Stimulated activated CD8-positive, alpha-beta memory T cell treated with anti-CD3 and anti-CD28 coated beads, Interleukin-4, amount 100 ng/mL, for 1 hour (primary cell): ENCODE measurements at places on chromosomes 7 and 10.

DNA sequence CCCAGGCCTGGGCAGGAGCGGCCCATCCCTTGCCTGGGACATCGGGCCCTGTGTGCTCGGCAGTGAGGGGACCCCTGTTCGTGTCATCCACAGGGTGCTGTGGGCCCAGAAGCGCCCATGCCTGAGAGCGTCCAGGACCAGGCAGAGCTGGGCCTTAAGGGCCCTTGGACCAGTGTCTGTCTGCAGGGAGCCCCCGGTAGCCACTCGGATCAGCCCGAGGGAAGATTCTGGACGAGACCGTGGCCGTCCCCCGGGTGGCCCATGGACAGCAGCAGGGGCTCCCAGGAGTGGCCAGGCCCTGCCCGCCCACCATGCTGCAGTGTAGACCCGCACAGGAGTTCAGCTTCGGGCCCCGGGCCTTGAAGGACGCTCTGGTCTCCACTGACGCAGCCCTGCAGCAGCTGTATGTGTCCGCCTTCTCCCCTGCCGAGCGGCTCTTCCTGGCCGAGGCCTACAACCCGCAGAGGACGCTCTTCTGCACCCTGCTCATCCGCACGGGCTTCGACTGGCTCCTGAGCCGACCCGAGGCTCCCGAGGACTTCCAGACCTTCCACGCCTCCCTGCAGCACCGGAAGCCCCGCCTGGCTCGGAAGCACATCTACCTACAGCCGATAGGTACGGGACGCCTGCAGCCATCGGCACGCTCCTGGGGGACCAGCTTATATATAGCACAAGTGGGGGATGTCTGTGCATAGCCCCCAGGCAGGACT lies 12.3 kb downstream of the AMZ1 start:
- no peak for DNase-seq

DNA sequence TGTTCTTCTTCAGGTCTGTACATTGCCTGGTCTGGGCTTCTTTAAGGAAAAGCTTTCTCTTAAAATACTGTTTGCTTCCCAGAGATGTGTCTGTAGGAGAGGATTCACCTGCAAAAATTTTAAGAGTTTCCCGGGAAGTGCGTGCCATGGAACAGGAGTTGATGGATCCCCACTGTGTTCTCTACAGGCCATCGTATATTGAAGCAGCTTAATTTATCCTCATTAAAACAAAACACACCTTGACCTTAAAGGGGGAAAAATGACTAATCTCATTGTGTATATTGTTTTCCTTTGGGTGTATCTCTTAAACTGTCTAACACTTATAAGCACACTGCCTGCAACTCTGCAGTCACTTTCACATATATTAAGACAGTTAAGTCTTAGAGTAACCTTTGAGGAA lies 111.4 kb downstream of the ST7 start:
- DNase-seq: no peak

- DNase-seq: no peak
Observed at GRCh38 chr7:157150882-157151281, 12.2 kb downstream of the UBE3C start.

GRCh38 chr7:48078470-48078869 lies 10.6 kb upstream of the UPP1 start:
- DNase-seq: no peak

GRCh38 chr10:70381471-70382421 lies 679 bp downstream of the LRRC20 start:
- DNase-seq: no peak

DNA sequence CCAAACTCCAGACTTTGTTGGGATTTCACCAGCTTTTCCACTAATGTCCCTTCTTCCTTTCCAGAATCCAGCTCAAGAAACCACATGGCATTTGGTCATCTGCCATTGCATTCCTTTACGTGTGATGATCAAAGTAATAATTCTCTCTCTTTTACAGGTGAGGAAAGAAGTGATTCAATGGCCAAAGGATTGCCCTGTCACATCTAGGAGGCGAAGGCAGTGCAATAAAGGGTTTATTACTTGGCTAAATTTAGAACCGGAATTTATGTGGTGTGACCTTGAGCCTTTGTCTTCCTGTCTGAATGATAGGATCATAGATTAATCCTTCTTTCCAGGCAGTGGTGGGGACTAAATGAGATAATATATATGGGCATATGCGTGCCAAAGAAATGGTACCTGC lies 58.3 kb upstream of the COBL start:
- no peak for DNase-seq

GRCh38 chr10:31830887-31831286 lies 97.7 kb downstream of the ARHGAP12 start:
- DNase-seq: no peak

- DNase-seq: no peak
Observed at GRCh38 chr10:14748441-14748840, 26.3 kb downstream of the FAM107B start.

- no peak for DNase-seq
Observed at GRCh38 chr10:75098902-75099673, 12.4 kb upstream of the SAMD8 start.

DNA sequence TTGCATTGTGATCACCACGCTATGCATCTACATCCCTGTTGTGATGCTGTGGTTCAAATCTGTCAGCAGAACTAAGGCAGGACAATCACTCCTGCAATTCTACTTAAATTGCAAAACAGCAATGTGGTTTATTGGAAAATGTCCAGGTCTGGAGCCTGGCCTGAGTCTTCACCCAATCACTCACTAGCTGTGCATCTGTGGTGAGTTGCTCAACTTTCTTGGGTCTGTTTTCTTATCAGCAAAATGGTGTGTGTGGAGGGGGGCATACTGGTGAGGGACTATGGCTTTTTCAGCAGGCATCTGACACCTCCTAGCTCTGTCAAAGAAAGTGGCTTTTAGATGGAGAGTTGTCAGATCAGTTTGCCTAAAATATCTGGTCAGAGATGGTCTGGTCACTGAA lies 108.3 kb upstream of the FEZF1 start:
- DNase-seq: no peak

DNA sequence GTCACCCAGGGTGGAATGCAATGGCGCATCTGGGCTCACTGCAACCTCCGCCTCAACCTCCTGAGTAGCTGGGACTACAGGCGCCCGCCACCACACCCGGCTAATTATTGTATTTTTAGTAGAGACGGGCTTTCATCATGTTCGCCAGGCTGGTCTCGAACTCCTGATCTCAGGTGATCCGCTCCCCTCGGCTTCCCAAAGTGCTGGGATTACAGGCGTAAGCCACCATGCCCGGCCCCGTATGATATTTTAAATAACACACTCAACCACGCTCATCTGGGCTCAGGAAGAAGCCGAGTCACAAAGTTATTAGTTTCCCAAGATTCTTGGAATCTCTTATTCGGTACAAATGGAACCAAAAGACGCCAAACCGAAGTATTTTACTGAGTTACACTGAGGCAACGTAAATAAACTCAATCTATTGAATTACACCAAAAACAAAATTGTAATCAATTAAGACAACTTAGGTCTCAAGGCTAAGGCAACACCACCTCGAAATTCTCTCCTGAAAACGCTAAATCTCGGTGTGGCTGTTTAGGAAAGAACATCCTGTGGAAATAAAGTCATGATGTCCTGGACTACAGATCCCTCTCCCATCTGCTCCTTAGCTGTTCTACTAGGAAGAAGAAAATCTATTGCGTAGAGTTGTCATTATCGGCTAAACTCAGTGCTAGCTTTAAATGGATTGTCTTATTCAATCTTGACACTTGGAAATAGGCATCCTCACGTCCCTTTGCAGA lies 910 bp downstream of the ARHGAP19 start:
- DNase-seq: no peak

DNA sequence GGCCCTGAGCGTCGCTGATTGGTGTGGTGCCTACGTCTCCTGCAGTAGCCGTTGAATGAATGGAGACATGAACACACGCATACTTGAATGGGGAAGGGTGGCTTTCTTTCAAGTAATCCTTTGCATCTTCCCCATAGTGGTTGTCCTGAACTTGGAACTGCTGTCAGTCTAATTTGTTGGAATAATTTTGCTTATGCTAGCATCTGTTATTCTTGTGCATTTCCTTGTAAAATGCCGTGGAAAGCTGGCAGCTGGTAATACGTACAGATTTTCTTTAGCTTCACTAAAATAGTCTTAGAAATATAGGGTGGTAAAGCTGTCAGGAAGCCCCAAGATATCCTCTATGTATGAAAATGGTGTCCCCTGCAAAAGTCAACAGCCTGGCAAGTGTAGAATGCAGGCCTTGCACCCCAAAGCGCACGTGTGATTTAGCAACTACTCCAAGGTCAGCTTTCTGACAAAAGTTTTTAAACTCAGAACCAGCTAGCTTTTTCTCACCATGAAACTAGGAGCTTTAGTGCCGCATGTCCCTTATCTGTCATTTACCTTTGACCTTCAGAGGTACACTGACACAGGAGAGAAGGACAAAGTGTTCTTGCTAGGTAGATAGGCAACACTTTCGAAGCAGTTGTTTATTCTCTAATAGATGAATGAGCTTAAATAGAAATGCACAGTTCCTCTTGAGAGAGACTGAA lies 70.8 kb downstream of the RBM33 start:
- DNase-seq: no peak

DNA sequence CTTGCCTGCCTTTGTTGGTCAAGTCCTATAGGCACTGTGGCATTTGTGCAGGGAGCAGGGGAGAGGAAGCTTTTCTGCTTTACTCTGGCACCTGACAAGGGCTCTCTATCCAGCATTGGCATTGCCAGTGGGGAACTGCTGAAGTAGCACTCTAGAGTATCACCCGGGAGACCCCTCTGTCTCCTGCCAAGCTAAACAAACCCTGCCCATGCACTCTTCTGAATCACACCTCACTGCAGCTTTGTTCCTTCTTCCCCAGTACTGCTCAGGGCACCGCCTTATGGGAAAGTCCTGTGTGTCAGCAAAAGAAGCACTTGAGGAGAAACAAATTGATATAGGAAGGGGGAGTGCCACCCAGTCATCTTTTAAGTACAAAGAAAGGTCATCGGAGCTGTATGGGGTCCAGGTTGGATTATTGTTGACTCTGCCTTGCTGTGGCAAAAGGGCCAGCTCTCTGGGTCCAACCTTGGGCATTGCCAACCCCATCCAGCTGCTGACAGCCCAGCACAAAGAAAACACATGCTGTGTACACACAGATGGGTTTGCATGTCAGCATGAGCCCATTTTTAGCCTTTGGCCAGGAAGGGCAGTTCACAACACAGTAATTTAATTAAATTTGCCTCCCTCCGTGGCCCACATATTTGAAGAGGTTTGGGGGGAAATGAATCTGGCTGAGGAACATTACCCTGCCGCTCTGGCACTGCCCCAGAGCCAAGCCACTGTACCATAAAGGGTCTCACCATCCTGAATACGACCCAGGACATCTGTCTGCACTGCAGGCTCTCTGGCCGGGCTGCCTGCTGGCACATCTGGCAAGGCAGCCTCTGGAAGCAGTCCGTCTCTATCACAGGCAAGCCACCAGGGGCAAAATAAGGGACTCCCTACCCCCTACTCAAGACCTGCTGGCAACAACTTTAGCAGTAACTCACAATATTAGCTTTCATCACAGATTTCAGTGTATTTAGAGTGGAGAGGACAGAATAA lies 13.1 kb downstream of the LRRC4 start:
- DNase-seq: no peak

GRCh38 chr7:28112883-28113540 lies 67.6 kb downstream of the JAZF1 start:
- DNase-seq: no peak

GRCh38 chr10:107487284-107487683 lies 322.8 kb upstream of the SORCS1 start:
- DNase-seq: no peak

DNA sequence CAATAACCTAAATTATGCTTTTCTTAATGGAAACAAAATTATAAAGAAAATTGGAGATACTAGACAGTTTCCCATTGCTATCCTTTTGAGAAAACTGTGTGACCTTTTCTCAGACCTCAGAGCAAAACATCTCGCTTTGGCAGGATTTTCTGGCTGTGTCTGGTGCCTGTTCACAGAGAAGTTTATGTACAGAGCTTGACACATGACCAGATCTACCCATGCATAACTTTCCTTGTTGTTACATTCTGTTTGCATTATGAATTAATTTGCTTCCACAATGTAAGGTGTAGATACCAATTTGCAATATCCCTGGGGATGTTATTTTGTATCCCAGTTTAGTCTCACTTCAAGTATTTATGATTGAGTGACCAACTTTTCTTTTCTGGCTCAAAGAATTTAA lies 565.0 kb downstream of the XPNPEP1 start:
- no peak for DNase-seq

- no peak for DNase-seq
Observed at GRCh38 chr7:3592401-3593134, 291.5 kb downstream of the SDK1 start.

GRCh38 chr10:132146271-132146671 lies 40.5 kb upstream of the DPYSL4 start:
- no peak for DNase-seq

GRCh38 chr7:150466477-150466876 lies 16.0 kb downstream of the GIMAP8 start:
- no peak for DNase-seq

DNA sequence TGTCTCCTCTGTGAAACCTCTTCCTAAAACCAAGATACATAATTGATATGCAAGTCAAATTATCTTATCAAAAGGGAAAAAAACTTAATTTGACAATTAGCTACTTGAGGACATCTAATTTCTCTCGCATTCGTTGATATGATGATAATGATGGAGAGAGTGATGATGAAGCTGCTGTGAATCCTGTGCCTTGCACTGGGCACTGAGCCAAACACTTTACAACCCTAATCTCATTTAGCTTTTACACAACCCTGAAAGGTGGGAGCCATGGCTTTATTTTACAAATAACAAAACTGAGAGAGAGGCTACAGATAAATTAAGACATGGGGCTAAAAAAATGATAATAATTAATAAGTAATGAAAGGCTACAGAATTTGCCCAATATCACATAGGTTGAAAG lies 176.0 kb downstream of the NOC3L start:
- no peak for DNase-seq

DNA sequence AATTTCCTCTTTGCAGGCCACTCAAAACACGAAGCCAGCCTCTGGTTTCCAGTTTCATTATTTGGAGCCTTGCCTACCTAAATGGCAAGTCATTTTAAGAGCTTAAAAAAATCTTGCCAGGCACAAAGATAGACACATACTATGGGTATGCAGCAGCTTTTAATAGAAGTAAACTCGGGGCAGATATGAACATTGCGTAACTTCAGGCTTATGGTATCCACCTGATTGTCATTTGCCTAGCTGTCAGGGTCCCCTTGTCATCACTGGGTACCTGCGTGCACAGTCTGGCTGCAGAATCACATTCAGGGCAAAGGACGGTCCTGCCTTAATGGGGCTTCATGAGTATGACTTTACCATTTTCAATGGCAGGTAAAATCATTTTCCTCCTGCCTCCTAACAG lies 466.1 kb upstream of the NRP1 start:
- DNase-seq: no peak

GRCh38 chr7:38863601-38864291 lies 45.2 kb downstream of the VPS41 start:
- no peak for DNase-seq

DNA sequence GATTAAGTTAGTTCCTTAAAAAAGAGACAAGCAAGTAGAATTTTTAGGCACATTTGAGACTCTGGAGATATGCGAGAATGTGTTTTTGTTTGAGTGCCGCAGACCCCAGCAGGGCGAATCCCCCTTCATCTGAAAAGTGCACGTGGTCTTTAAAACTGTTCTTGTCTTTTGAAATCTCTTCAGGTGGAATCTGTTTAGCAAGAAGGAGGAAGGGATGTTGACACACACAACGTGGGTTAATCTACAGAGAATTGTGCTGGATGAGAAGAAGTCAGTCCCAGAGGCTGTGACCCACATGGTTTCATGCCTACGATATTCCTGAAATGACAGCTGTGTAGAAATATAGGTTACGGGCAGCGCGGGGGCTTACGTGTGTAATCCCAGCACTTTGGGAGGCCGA lies 27.1 kb upstream of the ZFAND2A start:
- no peak for DNase-seq
